GM04503 (cell line): ENCODE measurements at places on chromosomes 7 and 10.

GRCh38 chr7:70923181-70923845, 208.6 kb upstream of the GALNT17 start:
- DNase-seq = no peak

- no peak for DNase-seq
Observed at GRCh38 chr10:108422286-108422685, 1257.8 kb upstream of the SORCS1 start.

DNA sequence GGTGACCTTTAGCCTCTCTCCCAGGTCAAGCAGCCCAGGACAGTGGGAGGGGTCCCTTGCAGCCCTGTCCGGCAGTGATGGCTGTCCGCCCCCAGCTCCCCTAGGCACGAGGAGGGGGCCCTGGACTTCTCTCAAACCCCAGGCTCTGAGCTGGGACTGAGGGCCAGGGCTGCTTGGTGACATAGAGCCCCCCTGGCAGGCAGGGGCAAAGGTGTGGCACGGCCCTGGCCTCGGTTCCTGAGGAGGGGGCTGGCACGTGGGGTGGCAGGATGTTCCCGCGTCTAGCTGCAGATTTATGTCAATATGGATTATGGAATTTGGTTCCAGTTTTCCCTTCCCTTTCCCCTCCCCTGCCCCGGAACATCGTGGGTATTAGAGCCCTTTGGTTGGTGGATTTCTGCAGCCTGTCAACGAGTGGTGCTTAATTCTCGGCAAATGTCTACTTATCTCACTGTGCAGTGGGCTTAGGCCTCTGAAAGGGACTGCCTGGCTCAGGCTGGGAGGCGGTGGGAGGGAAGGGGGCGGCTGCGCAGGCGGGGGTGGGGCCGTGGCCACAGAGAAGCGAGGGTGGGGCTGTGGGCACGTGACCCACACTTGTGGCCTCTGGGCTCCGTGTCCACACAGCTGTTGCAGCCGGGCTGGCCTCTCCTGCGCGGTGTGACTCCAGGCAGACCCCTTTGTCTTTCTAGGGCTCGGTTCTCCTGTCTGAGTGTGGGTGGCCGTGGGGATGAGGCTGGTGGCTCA, 19.3 kb downstream of the UNCX start:
- no peak for DNase-seq

DNA sequence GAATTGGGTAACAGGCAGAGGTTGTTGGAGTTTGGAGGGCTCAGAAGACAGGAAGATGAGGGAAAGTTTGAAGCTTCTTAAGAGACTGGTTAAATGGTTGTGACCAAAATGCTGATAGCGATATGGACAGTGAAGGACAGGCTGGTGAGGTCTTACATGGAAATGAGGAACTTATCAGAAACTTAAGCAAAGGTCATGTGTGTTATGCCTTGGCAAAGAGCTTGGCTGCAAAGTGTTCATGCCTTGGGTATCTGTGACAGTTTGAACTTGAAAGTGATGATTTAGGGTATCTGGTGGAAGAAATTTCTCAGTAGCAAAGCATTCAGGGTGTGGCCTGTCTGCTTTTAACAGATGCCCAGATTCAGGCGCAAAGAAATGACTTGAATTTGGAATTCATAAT, 64.5 kb upstream of the EEPD1 start:
- DNase-seq = no peak

GRCh38 chr7:51299391-51300133, 17.0 kb downstream of the COBL start:
- no peak for DNase-seq

DNA sequence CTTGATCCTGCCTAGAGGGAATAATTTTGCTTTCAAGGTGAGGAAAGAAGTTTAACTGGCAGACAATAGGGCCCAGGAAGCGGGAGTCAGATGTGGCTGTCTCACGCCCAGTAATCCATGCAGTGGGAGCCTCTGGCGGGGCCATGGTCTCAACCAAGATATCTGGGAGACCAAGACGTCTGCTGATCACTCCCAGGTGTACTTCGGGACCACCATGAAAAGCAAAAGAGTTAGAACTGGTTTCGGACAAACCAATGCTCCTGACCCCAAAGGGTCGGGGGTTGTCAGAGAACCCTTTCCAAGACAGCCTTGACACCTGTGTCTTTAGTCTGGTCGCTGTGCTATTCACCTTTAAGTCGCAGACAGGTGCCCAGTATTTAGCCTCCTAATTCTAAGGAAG, 256.9 kb upstream of the MBL2 start:
- DNase-seq = no peak

- DNase-seq = no peak
Observed at GRCh38 chr10:119166118-119166500, 595 bp upstream of the SFXN4 start.

DNA sequence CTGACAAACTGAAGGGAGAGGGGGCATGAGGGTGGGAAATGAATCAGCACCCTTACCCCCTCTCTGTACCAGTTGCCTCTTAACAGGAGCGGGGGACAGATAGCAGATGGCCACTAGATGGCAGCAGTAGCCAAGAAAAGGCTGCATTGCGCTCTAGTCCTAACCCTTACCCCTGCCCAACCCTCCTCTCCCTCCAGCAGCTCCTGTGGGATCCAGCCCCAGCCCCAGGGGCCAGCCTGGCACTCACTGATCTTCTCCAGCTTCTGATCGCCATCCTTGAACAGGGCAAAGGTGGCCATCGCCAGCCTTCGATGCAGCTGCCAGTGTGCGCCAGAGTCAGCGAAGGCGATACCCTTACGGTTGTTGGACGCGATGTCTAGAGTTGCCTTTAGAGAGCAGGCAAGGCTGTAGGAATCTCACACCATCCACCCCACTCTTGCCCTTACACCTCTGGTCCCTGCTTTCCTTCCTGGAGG, 2.2 kb downstream of the CYP17A1 start:
- no peak for DNase-seq

DNA sequence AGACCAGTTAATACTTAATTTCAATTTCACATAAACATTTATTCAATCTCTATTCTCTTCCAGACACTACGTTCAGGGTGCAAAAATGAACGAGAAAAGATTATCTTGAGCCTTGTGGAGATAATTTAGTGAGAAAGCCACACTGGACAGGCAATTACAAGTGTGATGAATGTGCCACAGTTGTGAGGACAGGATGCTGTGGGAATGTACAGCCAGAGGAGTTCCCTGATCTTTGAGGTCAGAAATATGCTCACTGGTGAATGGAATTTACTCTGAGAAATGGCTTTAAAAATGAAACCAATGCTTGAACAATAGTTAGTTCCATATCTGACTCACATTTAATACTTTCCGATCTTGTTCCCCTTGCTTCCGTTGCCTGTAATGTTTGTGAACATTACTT, 864.8 kb downstream of the GATA3 start:
- DNase-seq = no peak

GRCh38 chr10:103921750-103922195, 3.8 kb upstream of the STN1 start:
- no peak for DNase-seq

- DNase-seq = no peak
Observed at GRCh38 chr7:26515314-26515842, 223.7 kb downstream of the SNX10 start.

- DNase-seq = peak; percentile 99
Observed at GRCh38 chr10:17001961-17002749, 127.5 kb downstream of the CUBN start.

DNA sequence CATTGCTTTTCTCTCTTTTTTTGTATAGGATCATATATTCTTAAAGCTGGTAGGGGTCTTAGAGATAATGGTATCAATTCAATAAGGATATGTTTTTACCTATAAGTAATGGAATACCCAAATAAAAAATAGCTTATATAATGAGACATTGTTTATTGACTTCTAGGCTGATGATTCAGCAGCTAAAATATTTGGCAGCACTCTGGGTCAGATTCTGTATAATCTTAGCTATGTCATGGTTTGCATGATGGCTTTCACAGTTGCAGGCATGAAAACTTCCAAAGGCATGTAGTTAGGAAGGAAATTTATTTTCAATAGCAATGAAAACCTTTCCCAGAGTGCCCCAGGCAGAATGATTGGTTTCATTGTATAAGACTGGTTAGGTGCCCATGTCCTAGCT, 32.1 kb upstream of the A1CF start:
- DNase-seq = peak; percentile 36

DNA sequence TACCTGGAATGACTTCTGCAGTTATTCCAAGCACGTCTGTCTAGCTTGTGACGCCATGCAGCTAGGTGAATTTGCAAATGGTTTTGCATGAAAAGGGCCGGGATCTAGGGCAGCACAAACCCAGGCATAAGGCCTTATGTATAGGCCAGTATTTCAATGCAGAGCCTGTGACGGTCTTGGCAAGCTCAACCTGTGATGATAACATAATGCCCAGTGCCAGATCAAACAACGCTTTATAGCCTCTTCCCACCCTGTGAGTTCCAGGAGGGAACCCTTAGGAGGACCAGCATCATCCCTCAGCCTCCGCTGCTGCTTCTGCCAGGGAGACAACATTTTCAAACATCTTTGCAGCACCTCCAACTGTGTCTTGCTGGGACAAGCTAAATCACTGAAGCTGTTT, 390.7 kb downstream of the INHBA start:
- DNase-seq = no peak

GRCh38 chr10:3783316-3783681, 1.7 kb downstream of the KLF6 start:
- no peak for DNase-seq

DNA sequence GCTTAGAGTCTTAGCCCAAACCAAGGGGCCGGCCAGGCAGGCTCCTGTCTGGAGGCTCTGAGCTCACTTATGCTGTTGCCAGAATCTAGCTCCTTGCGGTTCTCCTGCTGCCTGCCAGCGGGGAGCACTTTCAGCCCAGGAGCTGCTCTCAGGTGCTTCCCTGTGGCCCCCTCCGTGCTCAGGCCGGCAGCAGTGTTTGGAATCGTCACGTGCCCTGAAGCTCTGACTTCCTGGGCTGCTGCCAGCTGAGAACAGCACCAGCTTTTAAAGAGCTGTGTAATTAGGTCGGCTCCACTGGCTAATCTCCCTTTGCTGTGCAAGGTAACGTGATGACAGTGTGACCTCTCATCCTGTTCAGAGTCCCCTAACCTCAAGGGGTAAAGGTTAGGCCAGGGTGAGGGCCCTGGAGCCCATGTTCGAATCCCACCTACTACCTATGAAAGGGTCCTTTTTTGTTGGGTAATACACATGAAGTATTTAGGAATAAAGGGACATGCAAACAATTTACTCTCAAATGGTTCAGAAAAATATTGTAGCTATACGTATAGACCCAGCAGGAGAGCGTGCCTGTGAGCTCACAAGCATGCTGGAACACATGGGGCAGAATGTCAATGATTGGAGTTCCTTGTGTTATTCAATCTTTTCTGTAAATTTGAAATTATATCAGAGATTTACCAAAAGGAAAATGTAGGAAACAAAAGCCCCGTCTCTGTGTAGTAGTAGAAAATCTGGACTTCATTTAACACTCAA, 16.6 kb downstream of the ZNF862 start:
- no peak for DNase-seq

DNA sequence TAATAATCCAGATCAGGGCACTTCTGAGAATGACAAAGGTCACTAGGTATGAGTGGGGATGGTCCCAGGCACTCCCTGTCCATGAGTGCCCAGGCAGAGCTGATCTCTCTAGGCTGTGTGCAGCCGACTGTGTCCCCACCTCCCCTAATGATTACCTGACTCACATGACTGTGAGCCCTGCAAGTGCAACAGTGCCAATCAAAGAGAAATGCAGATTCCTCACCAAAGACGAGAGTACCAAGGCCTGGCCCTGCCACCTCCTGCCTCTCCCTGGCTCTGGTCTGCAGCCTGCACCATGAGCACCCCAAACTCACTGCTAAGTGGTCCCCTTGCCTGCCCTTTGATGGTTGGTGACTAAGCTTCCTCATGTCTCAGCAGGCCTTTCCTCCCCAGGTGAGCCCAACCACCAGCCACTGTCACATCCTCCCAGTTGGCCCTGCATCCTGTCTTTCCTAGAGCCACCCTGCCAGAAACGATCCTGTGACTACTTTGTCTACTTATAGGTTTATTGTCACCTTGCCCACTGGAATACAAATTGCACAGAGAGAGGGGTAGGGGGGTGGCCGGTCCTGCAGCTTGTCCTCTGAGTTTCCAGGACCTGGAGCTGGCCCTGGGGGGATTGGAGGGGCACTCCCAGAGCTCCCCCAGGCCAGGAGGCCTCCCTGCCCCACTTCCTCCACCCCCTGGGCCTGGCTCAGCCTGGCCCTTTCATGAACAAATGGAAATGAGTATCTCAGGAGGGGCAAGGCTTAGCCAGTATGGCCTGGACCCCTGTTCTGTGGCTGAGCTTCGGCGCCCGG, 22.4 kb upstream of the GDF10 start:
- DNase-seq = no peak

GRCh38 chr10:36671607-36672006, 453.8 kb upstream of the ANKRD30A start:
- DNase-seq = peak; percentile 18

- DNase-seq = no peak
Observed at GRCh38 chr10:3264161-3264761, 91.7 kb upstream of the PITRM1 start.

DNA sequence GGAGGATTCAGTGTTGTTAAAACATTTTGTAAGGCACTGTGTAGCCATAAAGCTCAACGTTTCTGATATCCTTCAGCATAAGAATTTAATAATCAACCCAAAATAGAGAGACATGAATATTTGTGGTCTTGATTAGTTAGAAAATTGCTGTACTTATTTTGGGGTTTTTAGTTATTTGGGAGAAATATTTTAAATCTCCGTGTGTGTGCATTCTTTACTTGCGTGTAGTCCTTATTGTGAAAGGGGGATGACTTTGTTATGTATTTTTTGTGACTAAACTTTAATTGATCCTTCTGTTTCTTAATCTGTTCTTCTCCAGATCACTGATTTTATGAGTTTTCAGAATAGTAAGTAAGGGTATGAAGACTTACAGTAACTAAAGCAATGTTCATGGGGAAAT, 81.2 kb downstream of the ZNRF2 start:
- peak; percentile 12 for DNase-seq

DNA sequence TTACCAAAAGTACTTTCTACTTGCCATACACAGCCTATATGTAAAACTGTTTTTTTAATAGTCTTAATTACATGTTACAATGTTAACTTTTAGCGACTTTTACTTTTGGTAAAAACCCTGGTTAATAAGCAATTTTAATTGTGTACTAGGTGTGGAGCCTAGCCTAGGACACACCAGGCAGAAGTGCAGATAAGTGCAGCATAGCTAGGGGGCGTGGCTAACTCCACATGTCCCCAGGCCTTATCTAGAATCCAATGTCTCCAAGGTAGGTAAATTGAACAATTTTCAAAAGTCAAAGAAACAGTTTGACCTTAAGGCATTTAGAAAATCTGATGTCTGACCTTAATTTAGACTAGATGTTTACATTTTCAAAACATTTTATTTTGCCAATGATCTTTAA, 858.7 kb downstream of the CCSER2 start:
- DNase-seq = no peak

- DNase-seq = no peak
Observed at GRCh38 chr7:74138334-74138867, 35.8 kb upstream of the EIF4H start.

DNA sequence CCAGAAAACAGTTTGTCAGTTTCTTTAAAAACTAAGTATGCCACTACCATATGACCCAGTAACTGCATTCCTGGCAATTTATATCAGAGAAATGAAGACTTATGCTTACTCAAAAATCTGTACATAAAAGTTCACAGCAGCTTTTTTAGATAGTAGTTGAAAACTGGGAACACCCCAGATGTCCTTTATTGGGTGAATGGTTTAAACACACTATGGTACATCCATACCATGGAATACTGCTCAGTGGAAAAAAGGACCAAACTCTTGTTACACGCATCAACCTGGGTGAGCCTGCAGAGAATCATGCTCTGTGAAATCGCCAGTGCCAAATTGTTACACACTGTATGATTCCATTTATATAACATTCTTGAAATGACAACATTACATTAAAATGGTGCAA, 127.6 kb upstream of the RET start:
- no peak for DNase-seq
